Gastrocnemius medialis (tissue), 4 donors: ENCODE measurements at places on chromosomes 1 and 21. TPM values are rescaled to one million over a fixed set of nuclear protein-coding genes. Genes with fewer than 3 reads are reported as not detected.

DNA sequence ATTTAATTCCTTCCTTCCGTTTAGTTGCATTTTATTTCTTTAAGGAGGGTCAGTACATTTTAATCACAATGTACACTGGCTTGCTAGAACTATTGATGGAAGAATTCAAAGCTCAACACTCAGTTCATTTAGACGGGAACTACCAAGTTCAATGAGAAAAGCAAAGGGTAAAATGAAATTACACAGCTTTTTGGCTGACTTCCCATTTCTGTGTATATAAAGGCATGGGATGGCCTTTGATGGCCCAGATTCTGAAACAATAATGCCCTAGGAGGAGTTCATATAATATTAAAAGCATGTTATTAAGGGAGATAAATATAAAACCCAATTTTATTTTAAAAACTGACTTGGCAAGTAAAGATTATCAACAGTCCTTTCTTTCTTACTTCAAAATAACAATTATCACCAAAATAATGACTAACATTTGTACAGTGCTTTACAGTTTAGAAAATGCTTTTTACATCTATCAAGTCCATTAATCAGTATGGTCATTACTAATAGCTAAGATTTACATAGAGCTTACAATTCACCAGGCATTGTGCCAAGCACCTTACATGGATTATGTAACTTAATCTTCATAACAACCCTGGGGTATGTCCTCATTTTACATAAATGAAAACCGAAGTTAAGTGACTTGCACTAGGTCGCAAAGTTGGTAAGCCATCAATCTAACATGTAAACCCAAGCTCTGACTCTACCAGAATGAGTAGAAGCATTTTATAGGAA lies 402.4 kb downstream of the OMA1 start:
- no peak for DNase-seq

- DNase-seq, result no peak
These were observed 51.9 kb downstream of the DHX9 start for GRCh38 chr1:182890927-182891610.

DNA sequence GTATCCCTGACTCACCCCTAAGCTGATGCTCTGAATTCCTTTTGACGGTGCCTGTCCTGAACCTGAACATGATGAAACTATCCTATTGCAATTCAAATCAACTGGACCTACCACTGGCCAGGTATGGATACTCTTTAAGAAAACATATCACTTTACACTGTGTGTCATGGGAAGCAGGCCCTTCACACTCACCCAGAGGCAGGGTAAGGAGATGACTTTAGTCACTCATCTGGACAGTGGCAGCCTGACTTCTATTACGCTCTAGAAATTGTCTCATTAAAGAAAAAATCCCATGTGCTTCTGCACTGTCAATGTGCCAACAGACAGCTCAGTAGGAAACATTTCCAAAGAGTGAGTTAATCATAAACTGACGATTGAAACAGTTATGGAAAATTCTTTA lies 94.3 kb downstream of the VAV3 start:
- no peak for DNase-seq

- DNase-seq, result no peak
These were observed 31.1 kb downstream of the HUNK start for GRCh38 chr21:31903896-31904295.

GRCh38 chr1:229631966-229632365 lies 5.9 kb downstream of the URB2 start:
- no peak for DNase-seq

- no peak for DNase-seq
These were observed 345.5 kb downstream of the NTNG1 start for GRCh38 chr1:107486349-107486748.

GRCh38 chr1:50735443-50735842 lies 224.6 kb downstream of the FAF1 start:
- no peak for DNase-seq

DNA sequence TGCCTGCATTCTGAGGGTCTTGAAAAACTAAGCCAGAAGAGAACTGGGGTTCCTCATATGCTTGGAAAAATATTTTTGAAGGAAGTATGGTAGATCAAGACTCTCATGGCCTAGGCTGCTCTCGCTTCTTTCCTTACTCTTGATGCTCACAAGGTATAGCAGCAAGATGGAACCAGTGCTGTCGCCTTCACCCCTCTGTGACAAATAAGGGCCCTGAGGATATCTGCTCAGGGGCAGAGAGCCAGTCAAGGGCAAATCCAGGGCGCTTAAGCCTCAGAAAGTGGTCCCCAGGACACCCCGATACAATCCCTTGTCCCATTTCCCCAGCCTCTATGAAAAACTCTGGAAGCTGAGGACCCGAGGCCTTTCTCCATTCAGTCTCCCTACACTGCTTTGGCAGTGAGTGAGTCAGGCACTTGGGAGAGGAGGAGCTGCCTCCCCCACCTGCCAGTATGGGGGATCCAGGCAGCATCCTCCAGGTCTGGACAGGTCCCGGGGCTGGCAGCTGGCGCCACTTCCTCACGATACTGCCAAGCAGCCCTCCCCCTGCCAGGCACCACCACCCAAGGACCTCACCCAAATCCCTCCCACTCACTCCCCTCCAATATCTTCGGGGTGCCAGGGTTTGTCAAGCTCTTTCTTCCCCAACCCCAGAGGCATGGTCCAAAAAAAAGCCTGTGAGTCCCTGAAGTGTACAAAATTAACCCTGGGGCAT lies 1.3 kb downstream of the IGSF9 start:
- no peak for DNase-seq

- no peak for DNase-seq
These were observed 118.0 kb downstream of the CAPN8 start for GRCh38 chr1:223547316-223548114.

DNA sequence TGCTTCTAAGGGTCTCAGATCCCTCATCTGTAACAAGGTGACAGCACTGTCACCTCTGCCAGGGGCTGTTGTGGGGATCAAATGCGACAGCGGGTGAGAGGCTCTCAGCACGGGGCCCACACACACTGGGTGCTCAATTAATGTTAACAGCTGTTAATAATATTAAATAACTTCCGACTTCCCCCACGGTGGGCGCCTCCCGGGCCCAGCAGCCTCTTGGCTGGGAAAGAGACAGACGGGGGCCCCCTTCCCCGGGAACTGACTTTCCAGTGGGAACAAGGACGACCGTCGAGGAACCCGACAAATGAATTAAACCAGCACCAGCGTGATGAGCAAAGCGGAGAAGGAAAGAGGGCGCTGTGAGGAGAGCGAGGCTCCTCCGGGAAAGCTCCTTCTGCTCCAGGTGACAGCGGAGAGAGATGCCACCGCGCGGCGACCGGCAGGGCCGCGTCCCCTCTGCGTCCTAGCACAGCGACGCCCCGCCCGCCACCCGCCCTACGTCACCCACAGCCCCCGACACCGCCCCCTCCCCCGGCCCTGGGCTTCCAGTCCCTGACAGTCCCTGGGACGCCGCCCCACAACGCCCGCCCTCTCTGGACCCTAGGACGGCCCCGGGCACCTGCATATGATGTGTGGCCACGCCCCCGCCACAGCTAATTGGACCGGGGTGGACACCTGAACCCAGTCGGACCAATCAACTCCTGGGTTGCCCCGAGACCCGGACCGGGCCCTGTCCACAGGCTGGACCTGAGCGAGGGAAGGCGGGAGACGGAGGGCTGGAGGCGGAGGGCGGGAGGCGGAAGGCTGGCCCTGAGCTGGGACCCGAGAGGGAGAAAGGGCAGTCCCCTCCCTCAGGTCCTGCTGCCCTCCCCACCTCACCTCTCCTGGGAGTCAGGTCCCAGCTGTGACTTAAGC lies 38.2 kb downstream of the MATN1 start:
- DNase-seq, result no peak

- DNase-seq, result no peak
These were observed 7.0 kb downstream of the CD53 start for GRCh38 chr1:110879758-110880606.

DNA sequence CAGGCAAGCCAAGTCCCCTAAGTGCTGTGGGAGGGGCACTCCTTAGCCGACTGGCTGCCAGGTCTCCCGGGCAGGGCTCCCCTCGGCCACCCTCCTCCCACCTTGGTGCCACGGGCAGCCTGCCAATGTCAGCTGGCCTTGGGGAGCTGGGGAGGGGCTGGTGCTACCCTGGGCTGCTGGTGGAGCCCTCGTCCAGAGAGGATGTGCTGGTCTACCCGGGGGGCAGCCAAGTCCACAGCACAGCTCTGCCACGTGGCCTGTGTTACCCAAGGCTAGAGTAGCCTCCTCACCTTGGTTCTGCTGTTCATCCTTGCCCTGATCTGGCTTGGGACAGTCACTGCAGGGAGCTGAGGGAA lies 42.9 kb downstream of the CRYAA start:
- peak; percentile 6 for DNase-seq

- no peak for DNase-seq
These were observed 6.3 kb upstream of the ERVH48-1 start for GRCh38 chr21:42931560-42932235.

DNA sequence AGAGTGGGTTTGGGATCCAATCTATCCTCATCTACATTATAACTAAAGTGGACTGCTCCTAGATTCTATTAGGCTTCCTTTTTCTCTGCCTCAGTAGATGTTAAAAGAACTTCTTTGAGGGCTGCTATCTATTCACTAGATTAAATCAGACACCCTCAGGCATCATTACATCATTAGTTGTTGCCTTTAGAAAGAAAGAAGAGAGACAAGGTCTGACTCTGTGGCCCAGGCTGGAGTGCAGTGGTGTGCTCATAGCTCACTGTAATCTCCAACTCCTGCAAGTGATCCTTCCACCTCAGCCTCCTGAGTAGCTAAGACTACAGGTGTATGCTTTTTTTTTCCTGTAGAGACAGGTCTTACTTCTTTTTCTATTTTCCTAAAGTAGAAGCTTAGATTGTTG lies 71.1 kb upstream of the EXO1 start:
- DNase-seq, result no peak

GRCh38 chr1:228964178-228965089 lies 229.2 kb downstream of the RHOU start:
- DNase-seq, result peak; percentile 42

GRCh38 chr21:41108668-41109585 lies 59.0 kb upstream of the BACE2 start:
- DNase-seq, result no peak

DNA sequence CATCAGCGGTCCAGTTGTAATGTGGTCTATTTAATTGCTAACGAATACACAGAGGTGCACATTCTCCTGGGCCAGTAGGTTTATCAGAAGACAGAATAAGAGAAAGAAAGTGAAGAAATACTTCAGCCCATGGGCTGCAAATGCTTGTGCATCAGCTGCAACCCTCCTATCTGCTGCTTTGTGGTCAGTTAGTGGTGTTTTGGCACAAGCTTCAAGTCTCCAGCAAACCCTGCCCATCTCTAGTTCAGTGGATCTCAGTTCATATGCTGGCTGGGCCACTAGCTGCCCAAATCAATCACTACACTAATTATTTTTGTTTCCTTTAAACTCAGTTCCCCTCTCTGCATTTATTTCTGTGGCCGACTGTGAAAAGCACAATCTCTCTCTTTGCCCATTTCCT lies 124.2 kb downstream of the KCNJ6 start:
- no peak for DNase-seq

DNA sequence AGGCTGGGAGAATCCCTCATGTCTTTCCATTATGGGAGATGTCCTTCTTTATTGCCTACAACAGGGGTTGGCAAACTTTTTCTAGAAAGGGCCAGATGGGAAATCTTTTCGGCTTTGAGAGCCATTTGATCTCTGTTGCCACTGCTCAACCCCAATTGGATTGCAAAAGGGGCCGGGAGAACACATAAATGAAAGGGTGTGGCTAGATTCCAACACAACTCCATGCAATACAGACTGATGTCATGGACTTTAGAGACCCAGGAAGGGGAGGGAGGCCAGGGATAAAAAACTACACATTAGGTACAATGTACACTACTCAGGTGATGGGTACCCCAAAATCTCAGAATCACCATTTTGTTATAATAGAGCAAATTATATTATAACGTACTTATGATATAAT lies 97.6 kb upstream of the SIM2 start:
- DNase-seq, result no peak

DNA sequence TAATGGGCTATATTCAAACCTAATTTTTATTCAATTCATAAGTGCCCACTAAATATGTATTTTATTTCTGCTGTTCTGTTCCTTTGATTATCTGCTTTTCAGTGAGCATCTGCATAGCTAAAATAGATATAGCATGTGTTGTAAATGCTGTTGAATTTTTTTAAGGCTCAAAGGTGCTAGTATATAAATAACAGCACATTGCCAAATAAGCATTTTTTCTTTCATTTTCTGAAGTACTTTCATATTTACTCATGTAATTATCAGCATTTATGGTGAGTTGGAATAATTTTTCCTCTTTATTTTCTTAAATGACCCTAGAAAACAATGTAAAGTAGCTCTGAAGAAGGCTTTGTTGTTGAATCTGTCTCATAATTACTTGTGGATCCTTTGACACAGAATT lies 69.6 kb upstream of the B3GALT2 start:
- no peak for DNase-seq

GRCh38 chr1:97245026-97245425 lies 523.4 kb downstream of the PTBP2 start:
- no peak for DNase-seq

DNA sequence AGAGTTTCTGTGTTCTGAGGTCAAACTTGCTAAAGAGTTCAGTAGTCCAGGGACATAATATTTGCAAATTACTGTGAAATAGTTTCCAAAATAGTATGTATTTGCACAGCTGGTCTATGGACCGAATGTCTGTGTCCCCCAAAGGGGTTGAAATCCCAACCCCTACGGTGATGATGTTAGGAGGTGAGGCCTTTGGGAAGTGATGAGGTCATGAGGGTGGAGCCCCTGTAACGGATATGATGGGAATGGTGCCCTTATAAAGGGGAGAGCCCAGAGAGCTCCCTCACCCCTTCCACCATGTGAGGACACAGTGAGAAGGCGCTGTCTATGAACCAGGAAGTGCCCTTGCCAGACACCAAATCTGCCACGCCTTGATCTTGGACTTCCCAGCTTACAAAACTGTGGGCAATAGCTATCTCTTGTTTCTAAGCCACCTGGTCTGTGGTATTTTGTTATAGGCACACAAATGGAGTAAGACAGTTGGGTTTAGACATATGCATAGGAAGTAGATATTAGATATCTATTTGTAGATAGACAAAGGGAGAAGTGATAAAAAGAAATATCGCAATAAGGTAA lies 21.7 kb downstream of the RNF187 start:
- DNase-seq, result no peak

KRTAP12-3 gene
- total RNA-seq, result not detected

NBPF4 gene
- not detected for total RNA-seq

SIK1 gene
- total RNA-seq, result 12.8 TPM

TCEA3 gene
- 128 TPM for total RNA-seq

ABCG1 gene
- 7.3 TPM for total RNA-seq

PERM1 gene
- 218 TPM for total RNA-seq

HMCN1 gene
- 7.5 TPM for total RNA-seq

S100A9 gene
- 105 TPM for total RNA-seq

DIO1 gene
- total RNA-seq, result not detected

CLCA2 gene
- total RNA-seq, result not detected

NTRK1 gene
- total RNA-seq, result 0.22 TPM

FNDC10 gene
- not detected for total RNA-seq
